ENCODE measurements at places on chromosomes 4 and X.

DNA sequence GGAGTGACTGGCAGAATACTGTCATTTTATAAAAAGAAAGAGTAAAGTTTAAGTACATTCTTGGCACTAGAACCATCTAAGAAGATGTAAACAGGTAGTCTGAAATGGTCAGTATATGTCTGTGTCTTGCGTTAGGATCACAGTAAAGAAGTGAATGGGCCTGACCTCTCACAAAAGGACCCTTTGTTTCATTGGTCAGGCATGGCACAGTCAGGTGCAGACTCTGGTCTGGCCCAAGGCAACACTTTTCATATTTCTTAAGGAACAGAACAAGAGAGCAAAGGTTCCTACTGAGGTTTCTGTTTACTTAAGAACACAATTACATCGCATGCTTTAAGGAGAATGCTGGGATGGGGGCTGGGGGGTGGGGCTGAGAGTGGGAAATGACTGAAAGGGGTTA, 48.1 kb downstream of the RPGR start:
- DNase-seq, result no peak

GRCh38 chrX:153592091-153592833, 6.7 kb downstream of the CCNQ start:
- no peak for DNase-seq

DNA sequence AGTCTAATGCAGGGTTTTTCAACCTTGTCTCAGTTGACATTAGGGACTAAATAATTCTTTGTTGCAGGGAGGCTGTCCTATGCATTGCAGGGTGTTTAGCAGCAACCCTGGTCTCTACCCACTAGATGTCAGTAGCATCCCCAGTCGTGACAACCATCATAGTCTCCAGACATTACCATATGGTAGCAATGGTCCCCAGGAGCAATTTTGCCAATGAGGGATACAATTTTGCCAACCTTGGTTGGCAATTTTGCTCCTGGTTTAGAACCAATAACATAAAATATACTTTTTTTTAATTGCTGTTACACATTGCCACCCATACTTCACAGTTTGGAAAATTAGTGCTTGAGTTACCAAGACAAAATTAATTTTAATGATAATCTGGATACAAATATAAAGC, 6.0 kb downstream of the EREG start:
- DNase-seq, result peak; percentile 15

DNA sequence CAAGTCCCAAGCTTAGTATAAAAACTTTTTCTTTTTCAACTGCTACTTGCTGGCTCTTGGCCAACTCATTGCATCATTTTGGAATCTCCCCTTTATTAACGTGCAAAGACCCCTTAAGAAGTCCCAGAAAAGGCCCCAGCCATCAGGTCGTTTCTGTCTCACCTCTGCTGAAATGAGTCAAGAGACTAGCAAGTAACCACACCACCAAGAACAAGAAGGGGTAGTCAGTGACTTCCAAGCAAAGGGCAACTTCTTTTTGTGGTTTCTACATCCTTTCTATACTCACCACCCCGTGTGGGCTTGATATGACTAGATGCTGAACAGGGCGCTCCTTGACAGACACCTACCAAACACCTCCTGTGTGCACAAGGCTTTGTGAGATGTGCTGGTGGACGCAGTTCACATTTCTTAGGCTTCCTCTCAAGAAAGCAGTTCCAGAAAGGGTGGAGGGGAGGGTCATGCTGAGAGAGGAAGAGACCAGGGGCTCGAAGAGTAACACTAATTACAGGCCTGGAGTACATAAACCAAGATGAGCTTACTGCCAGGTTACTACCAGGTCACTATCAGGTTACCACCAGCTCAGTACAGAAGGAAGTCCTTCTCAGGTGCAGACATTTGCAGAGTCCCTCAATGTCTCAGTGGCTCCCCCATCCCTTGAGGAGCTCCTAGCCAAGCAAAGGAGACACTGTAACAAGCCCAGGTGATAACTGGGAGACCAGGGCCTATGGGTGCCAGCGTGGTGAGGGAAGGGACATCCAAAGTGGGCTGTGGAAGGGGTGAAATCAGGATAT, 19.3 kb downstream of the JAKMIP1 start:
- peak; percentile 58 for DNase-seq

GRCh38 chr4:145709336-145709735, 29.4 kb downstream of the C4orf51 start:
- no peak for DNase-seq

GRCh38 chrX:1500701-1501624, 36.0 kb downstream of the P2RY8 start:
- no peak for DNase-seq

- DNase-seq, result peak; percentile 62
These were observed 66.7 kb downstream of the COQ2 start for GRCh38 chr4:83217721-83218522.

GRCh38 chrX:50700921-50701320, 113.1 kb downstream of the SHROOM4 start:
- no peak for DNase-seq

Data from stimulated activated CD4-positive, alpha-beta T cell treated with anti-CD3 and anti-CD28 coated beads, Interleukin-1b, Interleukin-23, amount 100 ng/mL, for 48 hours (primary cell).